ENCODE measurements at places on chromosomes 4 and X.
A peak's percentile ranks its signal among the peaks of the same experiment; 100 is the strongest.

DNA sequence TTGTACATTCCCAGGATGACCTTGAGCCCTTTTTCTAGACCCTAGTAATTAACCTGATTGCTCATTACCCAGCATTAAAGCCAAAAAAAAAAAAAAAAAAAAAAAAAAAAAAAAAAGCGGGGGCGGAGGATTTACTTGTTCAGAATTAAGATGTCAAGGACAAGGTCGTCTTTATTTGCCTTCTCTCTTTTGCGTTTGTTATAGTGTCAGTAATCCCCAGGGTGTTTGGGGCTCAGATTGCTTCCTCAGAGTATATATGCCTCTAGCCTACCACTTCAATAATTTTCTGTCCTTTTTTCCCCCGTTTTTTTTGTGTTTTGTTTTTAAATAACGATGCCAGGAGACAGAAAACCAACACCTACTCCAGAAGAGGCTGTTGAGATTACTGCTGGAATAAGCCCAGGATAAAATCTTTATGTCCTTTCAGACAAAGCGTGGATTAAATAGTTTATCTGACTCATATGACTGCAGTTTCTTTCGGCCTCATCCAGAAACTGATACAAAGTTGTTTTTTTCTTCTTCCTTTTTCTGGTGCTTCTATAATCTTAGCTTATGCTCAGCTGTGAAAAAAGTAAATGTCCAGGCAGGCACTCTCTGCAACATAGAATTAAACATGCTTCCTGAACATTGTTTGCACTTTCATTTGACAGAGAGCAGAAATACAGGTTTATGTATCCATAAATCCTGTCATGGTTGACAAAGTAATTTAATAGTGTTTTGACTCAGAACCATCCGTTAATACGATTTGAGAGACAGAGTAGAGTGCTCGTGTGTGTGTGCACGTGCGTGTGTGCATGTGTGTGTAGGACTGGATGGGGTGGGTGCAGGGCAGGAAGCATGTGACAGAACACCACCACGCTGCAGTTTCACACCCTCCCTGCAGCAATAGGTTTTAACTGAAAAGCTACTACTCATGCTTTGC is 138.6 kb downstream of the AFF1 start:
- DNase-seq, result peak; percentile 64

DNA sequence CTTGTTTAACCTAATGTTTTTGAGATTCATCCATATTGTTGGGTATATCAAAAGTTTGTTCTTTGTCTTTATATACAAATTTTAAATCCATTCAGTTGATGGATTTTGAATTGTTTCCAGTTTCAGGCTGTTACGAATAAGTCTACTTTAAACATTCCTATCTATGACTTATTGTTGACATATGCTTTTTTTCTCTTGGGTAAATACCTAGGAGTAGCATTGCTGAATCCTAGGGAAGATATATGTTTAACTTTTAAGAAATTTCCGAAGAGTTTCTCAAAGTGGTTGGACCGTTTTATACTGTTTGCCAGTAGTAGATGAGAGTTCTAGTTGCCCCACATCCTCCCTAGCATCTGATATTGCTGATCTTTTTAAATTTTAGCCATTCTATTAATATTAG is 60.9 kb upstream of the IL13RA1 start:
- no peak for DNase-seq

GRCh38 chr4:184907216-184907615 is 81.4 kb upstream of the ACSL1 start:
- peak; percentile 28 for DNase-seq

DNA sequence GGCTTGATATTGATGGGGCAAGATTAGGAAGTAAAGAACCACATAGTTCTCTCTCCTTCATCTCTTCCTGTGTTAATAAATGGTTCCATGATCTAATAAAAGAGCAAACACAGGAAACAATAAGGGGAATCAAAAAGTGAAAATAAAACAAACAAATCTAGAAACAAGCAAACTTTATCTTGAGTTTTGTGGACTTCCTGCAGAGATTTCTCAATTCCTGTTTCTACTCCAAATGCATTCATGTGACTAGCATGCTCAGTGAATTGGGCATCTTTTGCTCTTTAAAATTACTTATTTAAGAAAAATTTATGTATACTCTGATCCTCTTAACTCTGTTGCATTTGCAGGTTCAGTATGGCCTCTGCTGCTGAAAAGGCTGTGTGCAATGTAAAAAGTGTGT is 682.0 kb downstream of the KCTD8 start:
- DNase-seq, result no peak

DNA sequence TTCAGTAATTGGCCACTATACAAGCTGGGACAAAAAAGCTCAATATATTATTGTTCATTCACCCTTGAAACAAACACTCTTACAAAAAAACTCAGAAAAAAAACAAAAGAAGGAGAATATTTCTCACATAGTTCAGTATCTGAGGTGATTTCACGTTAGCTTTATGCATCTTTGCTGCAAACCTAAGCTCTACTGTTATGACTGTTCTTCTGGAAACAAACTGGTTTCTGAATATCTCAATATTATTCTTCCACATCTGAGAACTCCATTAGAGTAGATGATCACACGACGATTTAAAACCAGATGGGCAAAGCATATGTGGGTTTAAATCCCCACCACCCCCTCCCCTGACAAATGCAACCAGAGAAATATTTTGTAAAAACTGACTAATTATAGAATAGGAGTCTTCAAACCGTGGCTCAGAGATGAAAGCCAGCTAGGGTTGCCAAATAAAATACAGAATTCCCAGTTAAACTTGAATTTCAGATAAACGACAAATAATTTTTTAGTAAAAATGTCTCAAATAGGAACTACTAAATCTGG is 182.0 kb upstream of the FAM241A start:
- no peak for DNase-seq

- no peak for DNase-seq
These were observed 1.6 kb upstream of the USP11 start for GRCh38 chrX:47231167-47231566.

GRCh38 chr4:148787831-148788477 is 345.7 kb upstream of the NR3C2 start:
- no peak for DNase-seq

DNA sequence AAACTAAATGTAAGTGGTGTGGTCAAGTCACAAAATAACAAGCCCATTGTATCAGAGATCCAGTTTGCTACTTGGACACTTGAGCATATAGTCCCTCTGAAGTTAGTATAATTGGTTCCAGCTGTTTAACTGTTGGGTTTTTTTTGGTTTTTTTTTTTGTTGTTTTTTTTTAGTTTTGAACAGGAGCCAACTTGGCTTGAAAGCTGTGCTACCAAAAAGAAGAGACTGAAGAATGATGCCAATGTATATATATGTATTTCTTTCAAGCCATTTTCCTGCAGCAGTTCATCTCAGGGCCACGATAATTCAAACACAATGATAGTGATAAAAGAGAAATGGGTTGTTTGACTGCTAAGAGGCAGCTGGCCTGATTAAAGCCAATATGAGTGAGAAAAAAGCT is 138.3 kb downstream of the PCDH18 start:
- DNase-seq, result no peak

DNA sequence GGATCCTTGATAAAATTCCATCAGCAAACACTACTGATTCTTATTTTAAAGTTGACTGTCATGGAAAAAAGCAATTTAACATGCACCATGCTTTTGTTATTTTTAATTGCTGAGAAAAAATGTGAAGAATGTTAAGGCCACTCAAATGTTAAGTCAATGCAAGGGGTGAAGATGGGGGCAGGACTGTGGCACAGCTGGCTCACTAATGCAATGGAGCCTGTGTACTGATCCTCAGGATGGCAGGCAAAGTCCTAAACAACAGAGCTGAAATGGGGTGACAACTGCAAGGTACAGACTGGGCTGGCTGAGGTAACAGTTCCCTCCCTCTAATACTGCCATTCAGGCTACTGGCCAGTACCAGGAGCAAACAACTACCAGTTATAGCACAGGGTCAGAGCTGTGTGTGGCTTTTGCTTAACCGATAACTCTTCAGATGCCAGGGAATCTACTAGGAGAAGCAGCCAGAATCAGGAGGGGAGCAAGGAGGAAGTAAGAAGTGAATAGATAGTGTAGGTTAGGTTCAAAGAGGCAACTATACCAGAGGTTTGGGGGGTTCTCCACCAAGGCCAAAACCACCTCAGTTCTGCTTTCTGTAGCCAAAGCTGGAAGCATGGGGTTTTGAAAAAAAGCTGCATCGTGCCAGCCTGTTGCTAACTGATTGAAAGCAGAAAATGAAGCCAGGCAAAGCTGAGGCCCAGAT is 372.6 kb downstream of the OPHN1 start:
- DNase-seq, result peak; percentile 55

DNA sequence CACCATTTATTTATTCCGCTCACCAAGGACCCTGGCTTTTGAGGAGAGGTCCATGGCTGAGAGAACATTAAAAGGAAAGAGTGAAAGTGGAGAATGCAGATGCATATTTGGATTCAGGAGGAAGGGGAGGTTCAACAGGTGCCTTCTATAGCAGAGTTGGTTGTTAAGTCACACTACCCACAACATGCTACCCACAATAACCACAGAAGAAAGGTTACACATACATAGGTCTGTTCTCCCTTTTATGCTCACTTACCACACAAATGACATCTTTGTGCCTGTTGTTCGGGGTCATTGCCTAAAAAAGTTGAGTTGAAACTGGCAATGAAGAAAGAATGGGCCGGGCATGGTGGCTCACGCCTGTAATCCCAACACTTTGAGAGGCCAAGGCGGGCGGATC is 587.4 kb downstream of the RPA4 start:
- no peak for DNase-seq

DNA sequence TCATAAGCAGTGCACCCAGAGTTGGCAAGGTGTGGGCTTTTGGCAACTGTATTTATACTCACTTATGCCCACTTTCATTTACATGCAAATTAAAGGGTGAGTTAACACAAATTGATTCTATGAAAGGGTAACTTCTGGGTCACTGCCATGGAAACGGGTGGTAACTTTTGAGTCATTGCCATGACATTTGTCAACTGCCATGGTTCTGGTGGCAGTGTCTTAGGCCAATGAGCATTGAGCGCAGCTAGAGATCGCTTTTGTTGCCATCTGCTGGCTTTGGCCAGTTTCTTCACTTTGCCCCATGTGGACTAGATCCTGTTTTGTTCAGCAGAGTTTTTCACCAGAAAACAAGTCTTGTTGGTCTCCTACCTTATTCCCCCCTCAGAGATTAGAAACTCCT is 170.8 kb upstream of the NUDT6 start:
- DNase-seq, result peak; percentile 36

GRCh38 chr4:76738086-76738931 is 159.6 kb downstream of the SOWAHB start:
- no peak for DNase-seq

- no peak for DNase-seq
These were observed 139.2 kb upstream of the ANKRD50 start for GRCh38 chr4:124851741-124852140.

GRCh38 chrX:44953734-44954502 is 80.9 kb downstream of the KDM6A start:
- DNase-seq, result no peak

GRCh38 chrX:97685753-97686152 is 802.0 kb downstream of the RPA4 start:
- peak; percentile 57 for DNase-seq

DNA sequence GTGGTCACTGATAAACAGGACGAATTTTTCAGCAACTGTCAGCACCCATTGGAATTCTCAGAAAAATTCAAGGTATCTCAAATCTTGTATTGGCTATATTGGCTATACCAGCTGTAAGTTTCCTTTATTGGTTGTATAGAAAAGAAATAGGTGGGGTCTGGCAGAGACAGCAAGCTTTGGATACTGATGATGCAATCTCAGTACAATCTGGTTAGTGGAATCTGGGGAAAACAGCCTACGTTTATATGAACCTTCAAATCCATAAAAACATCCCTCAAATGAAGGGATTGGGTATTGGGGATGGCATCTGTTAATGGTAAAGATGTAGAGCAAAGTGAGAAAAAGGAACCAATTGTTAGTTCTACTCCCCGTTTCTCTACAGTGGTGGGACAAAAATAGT is 76.4 kb upstream of the MBNL3 start:
- DNase-seq, result no peak

- DNase-seq, result no peak
These were observed 149.9 kb downstream of the FBXO8 start for GRCh38 chr4:174133551-174133950.

DNA sequence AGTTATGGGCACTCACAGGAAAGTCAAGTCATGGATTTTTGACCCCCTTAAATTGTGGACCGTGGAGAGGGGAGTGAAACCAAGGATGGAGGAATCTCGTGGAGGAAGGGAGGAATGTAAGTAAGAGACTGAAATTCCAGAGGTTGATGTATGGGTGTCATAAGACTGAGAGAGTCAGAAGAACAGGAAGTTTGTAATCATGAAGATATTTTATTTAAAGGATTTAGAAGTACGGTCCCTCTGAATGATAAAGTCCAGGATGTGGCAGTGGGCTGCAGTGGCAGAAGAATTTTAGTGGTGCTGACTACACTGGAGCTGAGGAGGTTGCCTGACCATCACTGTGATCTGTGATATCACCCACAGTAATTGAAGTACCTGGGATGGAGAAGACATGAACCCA is 57.8 kb downstream of the DCLK2 start:
- no peak for DNase-seq

DNA sequence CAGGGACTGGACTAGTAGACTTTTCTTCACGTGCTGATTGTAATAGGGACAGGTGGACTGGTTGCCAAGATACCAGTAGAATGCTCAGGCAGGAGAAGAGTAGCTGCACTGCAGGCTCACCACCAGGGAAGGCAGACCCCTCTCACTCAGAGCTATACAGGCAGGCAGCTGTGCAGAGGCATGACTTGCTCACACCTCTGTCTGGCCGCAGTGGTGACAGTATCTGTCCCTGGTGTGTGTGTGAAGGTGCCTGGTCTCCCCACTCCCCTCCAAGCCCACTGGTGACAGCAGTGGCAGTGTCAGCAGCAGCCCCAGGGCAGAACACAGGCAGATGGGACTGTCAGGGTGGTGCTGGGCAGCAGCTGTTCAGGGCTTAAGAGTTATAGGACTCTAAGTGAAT is 140.7 kb downstream of the RPS6KA6 start:
- no peak for DNase-seq

GRCh38 chr4:70518716-70519115 is 347 bp downstream of the AMTN start:
- DNase-seq, result no peak

GRCh38 chrX:78237127-78237526 is 90.3 kb downstream of the CYSLTR1 start:
- DNase-seq, result peak; percentile 0

GRCh38 chrX:119095936-119096335 is 23.1 kb downstream of the CT47C1 start:
- no peak for DNase-seq

DNA sequence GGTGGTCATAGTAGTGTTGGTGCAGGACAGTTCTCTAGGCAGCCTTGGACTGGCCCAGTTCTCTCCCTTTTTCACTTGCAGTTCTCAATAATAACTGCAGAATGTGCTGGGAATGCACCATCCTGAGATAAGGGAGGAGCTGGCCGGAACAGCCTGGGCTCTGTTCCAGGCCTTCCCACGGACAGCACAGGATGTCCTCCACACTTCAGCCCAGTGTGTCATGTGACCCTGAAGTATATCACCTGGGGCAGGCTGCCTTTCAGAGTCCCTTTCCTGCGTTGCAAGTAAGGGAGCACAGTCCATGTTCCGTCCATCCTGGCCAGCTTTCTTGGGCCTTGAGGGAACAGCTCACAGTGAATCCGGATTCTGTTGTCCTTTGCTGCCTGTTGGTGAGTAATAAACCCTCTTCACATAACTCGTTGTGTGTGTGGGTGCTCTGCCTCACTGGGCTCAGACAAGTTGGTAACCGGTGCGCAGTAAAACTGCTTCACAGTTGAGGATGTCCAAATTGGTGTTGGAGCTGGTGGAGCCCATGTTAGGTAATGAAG is 32.3 kb upstream of the BBS12 start:
- DNase-seq, result no peak

- DNase-seq, result no peak
These were observed 137.2 kb upstream of the PGRMC2 start for GRCh38 chr4:128424527-128425497.

Data from hematopoietic multipotent progenitor cell treated with erythropoietin and hydrocortisone succinate and interleukin-3 and kit ligand, for 4 days (in vitro differentiated cells).